ENCODE measurements at places on chromosomes 11 and 22. TPM values are rescaled to one million over a fixed set of nuclear protein-coding genes. Genes with fewer than 3 reads are reported as not detected.
A peak's percentile ranks its signal among the peaks of the same experiment; 100 is the strongest.

The MPPED2 gene
- total RNA-seq: 0.57 TPM

The OR8D4 gene
- total RNA-seq: not detected

The TMPRSS5 gene
- total RNA-seq: 0.86 TPM

GRCh38 chr11:134340354-134340964 lies 8.7 kb downstream of the GLB1L2 start:
- no peaks in the 10 kb centered on the region for H3K27me3 ChIP-seq
- no peaks in the 10 kb centered on the region for H3K4me1 ChIP-seq
- DNase-seq: peak; percentile 43
- no peak overlapping the region for H3K27ac ChIP-seq

DNA sequence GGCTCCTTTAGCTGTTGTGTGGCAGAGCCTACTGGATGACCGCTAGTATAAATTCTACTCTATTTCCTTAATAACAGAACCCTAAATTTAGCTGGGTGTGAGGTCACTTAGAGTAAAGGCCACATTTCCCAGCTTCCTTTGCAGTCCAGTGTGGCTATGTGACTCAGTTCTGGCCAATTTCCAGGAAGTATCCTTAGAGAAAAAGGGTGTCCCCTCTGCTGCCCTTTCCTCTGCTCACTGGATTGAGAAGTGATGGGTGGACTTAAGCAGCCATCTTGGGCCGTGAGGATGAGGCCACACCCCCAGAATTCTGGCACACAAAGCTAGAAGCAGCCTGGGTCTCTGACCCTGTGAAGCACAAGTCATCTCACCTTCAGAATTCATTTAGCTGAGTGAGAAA lies 11.7 kb upstream of the RASD2 start:
- H3K36me3 ChIP-seq: no peaks in the 10 kb centered on the region
- no peaks in the 10 kb centered on the region for H3K27me3 ChIP-seq
- no peak overlapping the region for H3K27ac ChIP-seq
- H3K4me3 ChIP-seq: no peak overlapping the region
- H3K4me1 ChIP-seq: no peaks in the 10 kb centered on the region

DNA sequence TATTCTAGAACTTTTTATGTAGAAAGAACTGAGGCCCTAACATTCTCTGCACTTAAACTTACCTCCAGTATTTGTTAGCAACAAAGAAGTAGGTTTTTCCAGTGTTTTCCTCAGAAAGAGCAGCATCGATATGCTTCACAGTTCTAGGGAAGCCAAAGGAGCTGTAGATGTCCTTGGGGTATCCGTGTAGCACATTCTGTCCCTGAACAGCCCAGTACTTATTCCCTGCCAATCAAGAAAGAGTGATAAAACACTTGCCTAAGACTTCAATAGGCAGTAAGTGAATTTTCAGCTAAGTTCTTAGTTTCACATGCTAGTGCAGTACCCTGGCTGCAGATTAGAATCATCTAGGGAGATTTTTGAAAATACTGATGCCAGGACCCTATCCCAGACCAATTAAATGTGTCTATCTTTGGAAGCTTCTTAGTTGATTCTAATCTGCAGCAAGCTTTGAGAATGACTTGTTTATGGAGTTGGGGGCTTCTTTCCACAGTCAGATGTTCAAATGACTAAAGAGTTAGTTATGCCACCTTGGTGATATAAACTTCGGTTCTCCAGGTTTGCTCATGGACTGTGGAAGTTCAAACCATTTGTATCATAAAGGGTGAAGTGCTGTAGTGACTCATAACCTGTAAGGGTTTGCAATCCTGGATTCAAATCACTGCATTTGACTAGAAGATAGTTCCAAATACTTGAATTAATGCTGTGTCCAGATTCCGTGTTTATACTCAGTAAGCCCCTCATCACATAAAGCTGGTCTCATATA lies 6.5 kb downstream of the MMP1 start:
- H3K4me1 ChIP-seq: peaks cover 6% of the 10 kb centered on the region
- no peak for DNase-seq
- no peaks in the 10 kb centered on the region for H3K36me3 ChIP-seq
- no peak overlapping the region for H3K4me3 ChIP-seq
- H3K27ac ChIP-seq: no peak overlapping the region

DNA sequence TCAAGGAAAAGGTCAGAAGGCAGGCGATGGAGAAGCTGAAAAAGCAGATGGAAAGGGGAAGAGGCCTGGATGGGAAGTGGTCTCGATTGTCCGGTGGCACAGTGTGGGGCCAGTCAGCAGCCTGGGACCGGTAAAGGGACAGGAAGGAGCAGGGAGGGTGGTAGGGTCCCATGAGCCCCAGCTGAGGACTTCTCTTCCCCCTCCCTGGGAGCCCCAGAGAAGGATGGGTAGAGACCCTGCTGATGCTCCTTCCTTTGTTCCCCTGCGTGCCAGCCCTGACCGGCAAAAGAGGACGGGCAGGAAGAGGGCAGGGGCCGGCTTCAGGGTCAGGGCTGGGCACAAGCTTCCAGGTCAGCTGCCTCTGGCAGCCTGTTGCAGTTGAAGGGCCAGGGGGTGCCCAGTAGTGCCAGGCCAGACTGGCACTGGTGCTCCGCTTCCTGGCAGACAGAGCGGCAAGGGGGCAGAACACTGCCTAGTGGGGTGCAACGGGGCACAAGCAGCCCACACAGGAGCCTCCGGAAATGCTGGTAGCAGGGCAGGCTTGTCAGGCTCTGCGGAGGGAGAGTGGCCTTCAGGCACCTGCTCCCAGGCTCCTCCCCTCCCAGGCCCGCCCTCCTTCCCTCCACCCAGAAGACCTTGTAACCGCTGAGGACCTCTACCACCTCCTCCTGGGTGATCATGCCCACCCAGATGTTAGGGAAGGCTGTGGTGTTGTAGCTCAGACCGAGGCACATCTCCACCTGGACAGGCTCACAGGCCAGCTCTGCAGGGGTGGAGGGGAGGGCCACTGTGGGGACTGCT lies 739 bp upstream of the C1QTNF5 start:
- DNase-seq: no peak
- no peak overlapping the region for H3K4me3 ChIP-seq
- peaks cover 37% of the 10 kb centered on the region for H3K4me1 ChIP-seq
- H3K36me3 ChIP-seq: no peaks in the 10 kb centered on the region
- H3K27me3 ChIP-seq: no peaks in the 10 kb centered on the region
- peak overlapping the region; percentile 93 for H3K27ac ChIP-seq

The SULT4A1 gene
- not detected for total RNA-seq

DNA sequence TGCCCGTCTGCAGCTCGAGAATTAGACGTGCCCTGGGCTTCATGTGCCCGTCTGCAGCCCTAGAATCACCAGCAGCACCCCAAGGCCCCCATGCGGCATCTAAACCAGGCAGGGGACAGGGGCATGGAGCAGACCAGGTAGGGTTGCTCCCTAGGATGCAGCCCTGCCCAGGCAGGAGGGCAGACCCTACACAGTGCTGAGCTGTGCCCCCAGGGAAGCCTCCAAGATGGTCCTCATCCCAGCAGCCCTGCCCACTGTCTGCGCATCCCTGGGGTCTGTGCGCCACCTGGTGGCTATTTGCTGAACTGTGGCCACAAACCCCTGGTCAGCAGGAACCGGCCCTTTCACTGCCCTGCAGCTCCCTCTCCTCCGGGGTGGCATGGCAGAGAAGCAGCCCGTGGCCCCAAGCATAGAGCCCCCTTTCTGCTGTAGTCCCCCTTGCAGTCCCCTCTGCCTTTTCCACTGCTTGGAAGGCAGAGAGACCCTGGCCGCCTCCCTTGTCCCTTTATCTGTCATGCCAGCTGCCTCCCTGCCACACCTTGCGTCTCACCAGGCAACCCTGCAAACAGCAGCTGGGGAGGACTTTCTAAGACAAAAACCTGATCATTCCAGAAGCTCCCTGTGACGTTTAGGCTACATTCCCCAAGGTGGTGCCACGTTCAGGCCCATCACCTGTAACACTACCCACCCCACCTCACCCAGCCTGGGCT lies 86.6 kb downstream of the KCNQ1 start:
- H3K27ac ChIP-seq: no peak overlapping the region
- peaks cover 16% of the 10 kb centered on the region for H3K36me3 ChIP-seq
- no peak overlapping the region for H3K4me3 ChIP-seq
- peak; percentile 80 for DNase-seq
- no peaks in the 10 kb centered on the region for H3K27me3 ChIP-seq

DNA sequence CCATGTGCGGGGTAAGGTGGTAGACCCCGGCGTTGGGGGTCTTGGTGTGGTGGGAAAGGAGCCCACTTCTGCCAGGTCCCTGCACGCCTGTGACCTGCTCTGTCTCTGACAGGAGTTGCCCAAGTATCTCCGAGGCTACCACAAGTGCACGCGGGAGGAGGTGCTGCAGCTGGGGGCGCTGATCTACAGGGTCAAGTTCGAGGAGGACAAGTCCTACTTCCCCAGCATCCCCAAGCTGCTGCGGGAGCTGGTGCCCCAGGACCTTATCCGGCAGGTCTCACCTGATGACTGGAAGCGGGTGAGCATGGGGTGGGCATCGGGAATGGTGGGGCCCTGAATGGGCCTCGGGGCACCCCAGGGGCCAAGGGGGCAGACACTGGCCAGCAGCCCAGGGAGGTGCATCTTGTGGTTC lies 83.0 kb downstream of the MYO7A start:
- H3K4me3 ChIP-seq: no peak overlapping the region
- H3K4me1 ChIP-seq: no peaks in the 10 kb centered on the region
- H3K27ac ChIP-seq: no peak overlapping the region
- H3K36me3 ChIP-seq: no peaks in the 10 kb centered on the region
- DNase-seq: peak; percentile 58

DNA sequence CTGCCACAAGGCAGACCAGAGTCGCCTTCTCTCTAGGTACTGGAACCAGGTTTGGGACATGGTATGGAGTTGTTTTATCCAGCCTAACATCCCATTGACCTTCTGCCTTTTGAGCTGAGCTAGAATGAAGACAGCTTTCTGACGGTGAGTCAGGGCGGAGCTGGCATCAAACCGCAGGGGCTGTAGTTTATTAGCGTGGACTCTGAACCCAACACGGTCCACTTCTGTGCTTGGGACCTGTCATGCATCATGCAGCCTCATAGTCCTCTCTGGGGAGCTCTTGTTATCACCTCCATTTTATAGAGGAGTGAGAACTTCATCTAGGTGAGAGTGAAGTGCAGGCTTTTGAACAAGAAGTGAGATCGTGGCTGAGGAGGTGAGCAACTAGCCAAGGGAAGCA lies 8.3 kb downstream of the GAL3ST1 start:
- H3K27me3 ChIP-seq: no peaks in the 10 kb centered on the region
- H3K4me1 ChIP-seq: no peaks in the 10 kb centered on the region
- H3K4me3 ChIP-seq: no peak overlapping the region
- no peak for DNase-seq
- H3K36me3 ChIP-seq: no peaks in the 10 kb centered on the region

The TSPAN32 gene
- 4.7 TPM for total RNA-seq

GRCh38 chr11:120185706-120186455 lies 25.0 kb upstream of the OAF start:
- no peaks in the 10 kb centered on the region for H3K27me3 ChIP-seq
- H3K27ac ChIP-seq: peak overlapping the region; percentile 58
- H3K4me3 ChIP-seq: no peak overlapping the region
- no peaks in the 10 kb centered on the region for H3K4me1 ChIP-seq
- peak; percentile 3 for DNase-seq
- no peaks in the 10 kb centered on the region for H3K36me3 ChIP-seq

DNA sequence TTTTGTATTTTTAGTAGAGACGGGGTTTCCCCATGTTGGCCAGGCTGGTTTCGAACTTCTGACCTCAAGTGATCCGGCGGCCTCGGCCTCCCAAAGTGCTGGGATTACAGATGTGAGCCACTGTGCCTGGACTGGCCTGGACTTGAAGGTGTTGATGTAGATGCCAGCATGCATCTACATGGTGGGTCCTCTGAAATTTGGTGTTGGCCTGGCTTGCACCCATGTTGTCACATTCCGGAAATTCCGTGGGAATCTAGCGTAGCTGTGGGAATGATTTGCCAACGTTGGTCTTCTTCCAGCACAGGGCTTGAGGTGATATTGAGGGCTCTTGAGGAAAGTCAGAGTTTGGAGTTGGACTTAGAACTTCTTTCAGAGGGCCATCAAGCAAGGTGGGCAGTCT lies 6.5 kb downstream of the PACS1 start:
- no peaks in the 10 kb centered on the region for H3K27me3 ChIP-seq
- H3K36me3 ChIP-seq: no peaks in the 10 kb centered on the region
- no peak overlapping the region for H3K4me3 ChIP-seq
- H3K27ac ChIP-seq: no peak overlapping the region

The XNDC1N gene
- 5.8 TPM for total RNA-seq

The PRR33 gene
- total RNA-seq: not detected

DNA sequence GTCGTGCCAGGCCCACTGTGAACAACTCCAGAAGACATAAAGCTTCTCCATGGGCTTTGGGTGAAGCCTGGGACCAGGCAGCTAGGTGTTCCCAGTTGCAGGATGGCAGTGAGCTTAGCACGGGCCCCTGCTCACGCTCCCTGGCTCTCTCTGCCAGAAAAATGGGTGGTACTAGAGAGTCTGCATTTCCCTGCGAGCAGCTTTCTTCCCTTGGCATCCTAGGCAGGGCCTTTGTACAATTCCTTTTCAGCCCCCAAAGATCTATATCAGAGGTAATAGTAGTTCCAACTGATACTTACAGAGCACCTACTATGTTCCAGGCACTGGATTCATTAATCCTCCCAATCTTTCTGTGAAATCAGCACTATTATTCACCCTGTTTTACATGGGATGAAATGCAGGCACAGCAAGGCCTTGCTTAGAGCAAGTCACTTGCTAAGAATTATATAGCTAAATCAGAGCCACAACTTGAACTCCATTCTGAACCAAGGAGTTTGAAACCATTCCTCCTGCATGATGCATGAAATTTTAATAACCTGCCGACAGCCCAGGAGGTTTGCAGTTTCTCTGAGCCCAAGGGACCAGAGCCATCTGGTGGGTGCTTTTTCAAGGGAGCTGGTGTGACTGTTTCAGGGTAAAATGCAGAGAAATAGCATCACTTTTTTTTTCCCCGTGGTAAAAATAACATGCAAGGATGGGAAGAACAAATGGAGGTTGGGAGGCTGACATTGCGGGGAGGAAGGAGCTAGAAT lies 22.7 kb downstream of the NAV2 start:
- H3K4me3 ChIP-seq: no peak overlapping the region
- no peak overlapping the region for H3K27ac ChIP-seq
- no peak for DNase-seq
- H3K36me3 ChIP-seq: no peaks in the 10 kb centered on the region

DNA sequence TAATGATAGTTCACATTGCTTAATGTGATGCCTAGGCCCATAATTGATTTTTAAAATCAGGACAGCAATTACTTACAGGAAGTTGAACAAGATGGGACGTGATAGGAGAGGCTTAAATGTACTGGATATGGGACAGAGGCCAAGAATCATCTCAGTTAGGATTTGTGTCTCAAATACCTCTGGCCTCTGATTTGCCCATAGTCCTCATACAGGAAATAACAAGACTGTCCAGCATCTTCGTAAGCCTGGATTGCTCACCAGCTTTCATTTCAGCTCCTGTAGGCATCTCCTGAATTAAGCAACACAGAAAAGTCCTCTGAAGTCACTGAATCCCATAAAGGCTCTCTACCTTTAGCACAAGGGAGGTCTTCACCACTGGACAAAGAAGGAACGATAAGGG lies at the start of gene MRGPRX3:
TSS of gene MRGPRX3 (plus strand) at position 231 of the 400 bp plus-strand sequence. CDS start 4,632 bp downstream, outside the sequence.
- no peaks in the 10 kb centered on the region for H3K4me1 ChIP-seq
- DNase-seq: no peak
- H3K36me3 ChIP-seq: no peaks in the 10 kb centered on the region
- H3K27ac ChIP-seq: no peak within 1 kb of the TSS

The ELFN2 gene
- total RNA-seq: 1.1 TPM

Measured in upper lobe of left lung (tissue), 6 donors.